Endodermal cell (in vitro differentiated cells): ENCODE measurements at places on chromosomes 12 and 14.

- H3K27me3 ChIP-seq = no peaks in the 10 kb centered on the region
- no peaks in the 10 kb centered on the region for H3K36me3 ChIP-seq
- no peak overlapping the region for H3K27ac ChIP-seq
- no peak overlapping the region for H3K4me3 ChIP-seq
- peaks cover 3% of the 10 kb centered on the region for H3K4me1 ChIP-seq
Observed at GRCh38 chr12:130589540-130590317, 126.4 kb downstream of the RIMBP2 start.

- no peaks in the 10 kb centered on the region for H3K4me1 ChIP-seq
- no peaks in the 10 kb centered on the region for H3K27me3 ChIP-seq
- no peak for DNase-seq
- H3K4me3 ChIP-seq = no peak overlapping the region
Observed at GRCh38 chr14:79179985-79180384, 1009.8 kb downstream of the NRXN3 start.

DNA sequence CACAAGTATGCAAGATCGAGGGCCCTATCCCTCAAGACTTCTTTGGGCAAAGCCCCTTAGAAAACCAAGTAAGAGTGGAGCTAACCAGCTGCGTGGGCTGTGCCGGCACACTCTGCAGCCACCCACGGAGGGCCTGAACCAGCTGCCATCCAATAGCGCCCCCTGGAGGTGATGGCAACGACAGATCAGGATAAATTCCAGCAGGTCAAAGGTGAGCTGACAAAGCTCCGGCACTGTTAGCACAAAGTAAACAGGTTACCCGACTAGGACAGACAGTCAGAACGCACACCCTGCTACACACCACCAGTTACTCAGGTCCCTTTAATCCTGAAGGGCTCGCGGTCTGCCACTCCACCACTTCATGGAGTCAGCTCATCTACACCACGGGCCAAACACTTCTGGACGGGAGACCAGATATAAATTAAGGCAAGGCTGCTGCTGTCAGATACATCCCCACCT, 4.9 kb downstream of the ZBTB39 start:
- no peaks in the 10 kb centered on the region for H3K27me3 ChIP-seq
- H3K36me3 ChIP-seq = peaks cover 51% of the 10 kb centered on the region
- DNase-seq = peak; percentile 97
- peaks cover 6% of the 10 kb centered on the region for H3K4me1 ChIP-seq

- H3K27me3 ChIP-seq = no peaks in the 10 kb centered on the region
- H3K4me1 ChIP-seq = no peaks in the 10 kb centered on the region
- peaks cover 54% of the 10 kb centered on the region for H3K36me3 ChIP-seq
- no peak within 1 kb of the TSS for H3K27ac ChIP-seq
- peak within 1 kb of the TSS; percentile 44 for H3K4me3 ChIP-seq
Observed at GRCh38 chr14:24307575-24308341, at the start of gene CIDEB. CIDEB (minus strand) TSS chr14:24307977; CDS start chr14:24307858, 119 bp downstream.

DNA sequence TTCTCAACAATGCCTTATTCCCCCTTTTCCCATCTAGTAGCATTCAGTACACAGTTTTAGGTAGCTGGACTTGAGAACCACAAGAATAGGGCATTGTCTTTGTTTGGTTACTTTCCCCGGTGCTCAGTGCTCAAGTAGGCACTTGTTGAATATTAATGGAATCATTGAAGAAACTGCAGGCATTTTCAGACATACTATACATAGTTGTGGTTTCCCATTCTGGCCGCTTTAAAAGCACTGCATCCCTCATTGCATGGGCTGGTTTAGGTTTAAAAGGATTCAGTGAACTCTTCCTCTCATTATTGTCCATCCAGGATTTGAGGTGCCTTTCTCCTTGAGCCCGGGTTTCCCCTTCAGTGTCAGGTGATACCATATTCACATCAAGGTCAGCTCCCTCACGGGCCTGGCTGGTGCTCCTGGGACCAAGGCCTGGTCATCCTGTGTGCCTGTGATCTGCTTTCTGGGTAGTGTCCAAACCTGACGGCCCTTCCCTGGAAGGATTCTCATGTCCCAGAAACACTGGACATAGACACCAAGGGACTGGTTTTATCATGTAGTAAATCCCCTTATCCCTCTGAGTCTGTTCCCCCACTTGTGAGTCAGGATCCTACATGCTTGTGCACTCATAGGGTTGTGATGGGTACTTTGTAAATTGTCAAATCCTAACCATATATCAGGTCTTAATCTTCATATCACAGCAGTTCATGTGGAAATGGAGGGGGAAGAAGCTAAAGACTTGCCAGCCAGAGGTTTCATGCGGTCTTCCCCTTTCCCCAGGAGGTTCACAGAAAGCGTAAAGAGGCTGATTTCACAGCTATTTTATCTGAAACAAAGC, 7.4 kb downstream of the TCP11L2 start:
- no peak overlapping the region for H3K4me3 ChIP-seq
- H3K4me1 ChIP-seq = no peaks in the 10 kb centered on the region
- peak overlapping the region; percentile 6 for H3K27ac ChIP-seq
- H3K27me3 ChIP-seq = no peaks in the 10 kb centered on the region

DNA sequence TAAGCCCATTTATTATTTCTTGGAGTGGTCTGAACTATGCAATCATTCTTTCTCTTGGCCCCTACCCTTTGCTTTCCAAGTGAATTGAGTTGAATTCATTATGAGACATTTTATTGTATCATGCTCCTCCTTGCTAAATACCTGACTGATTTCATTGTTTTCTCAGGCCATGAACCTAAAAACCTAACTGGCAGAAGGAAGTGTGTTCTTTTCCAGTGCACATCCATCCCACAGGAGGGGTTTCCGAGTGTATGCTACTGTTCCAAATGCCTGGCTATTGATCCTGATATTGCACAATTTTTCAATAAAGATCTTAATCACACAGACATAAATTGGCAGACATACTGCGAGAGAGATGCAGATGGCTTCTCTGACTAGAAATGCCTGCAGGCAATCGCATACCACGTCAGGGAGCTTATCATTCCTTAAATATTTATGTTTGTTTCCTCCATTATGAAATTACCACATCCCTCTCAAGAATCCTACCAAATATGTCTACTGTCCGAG, 162.2 kb upstream of the EGLN3 start:
- no peak for DNase-seq
- no peaks in the 10 kb centered on the region for H3K4me1 ChIP-seq
- no peaks in the 10 kb centered on the region for H3K27me3 ChIP-seq
- no peak overlapping the region for H3K4me3 ChIP-seq

DNA sequence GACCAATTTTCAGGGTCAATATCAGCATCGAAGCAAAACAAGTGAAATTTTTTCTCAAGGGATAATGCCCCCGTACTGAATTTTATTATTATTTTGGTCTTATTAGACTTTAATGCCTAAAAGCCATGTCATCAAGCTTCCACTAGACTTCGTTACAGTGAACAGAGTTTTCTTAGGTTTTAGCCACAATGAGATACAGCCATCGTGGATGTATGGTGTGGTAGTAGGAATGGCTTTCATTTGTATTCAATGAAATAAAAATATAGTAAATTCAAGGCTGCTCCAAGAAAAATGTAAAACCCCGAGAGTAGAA, 11.7 kb downstream of the TAOK3 start:
- no peaks in the 10 kb centered on the region for H3K36me3 ChIP-seq
- no peak overlapping the region for H3K27ac ChIP-seq
- DNase-seq = no peak
- no peaks in the 10 kb centered on the region for H3K4me1 ChIP-seq
- H3K4me3 ChIP-seq = no peak overlapping the region

GRCh38 chr12:49458816-49459215, 80.0 kb upstream of the KCNH3 start:
- H3K4me3 ChIP-seq = no peak overlapping the region
- no peaks in the 10 kb centered on the region for H3K27me3 ChIP-seq
- DNase-seq = no peak
- H3K36me3 ChIP-seq = peaks cover 9% of the 10 kb centered on the region
- no peaks in the 10 kb centered on the region for H3K4me1 ChIP-seq
- H3K27ac ChIP-seq = no peak overlapping the region

DNA sequence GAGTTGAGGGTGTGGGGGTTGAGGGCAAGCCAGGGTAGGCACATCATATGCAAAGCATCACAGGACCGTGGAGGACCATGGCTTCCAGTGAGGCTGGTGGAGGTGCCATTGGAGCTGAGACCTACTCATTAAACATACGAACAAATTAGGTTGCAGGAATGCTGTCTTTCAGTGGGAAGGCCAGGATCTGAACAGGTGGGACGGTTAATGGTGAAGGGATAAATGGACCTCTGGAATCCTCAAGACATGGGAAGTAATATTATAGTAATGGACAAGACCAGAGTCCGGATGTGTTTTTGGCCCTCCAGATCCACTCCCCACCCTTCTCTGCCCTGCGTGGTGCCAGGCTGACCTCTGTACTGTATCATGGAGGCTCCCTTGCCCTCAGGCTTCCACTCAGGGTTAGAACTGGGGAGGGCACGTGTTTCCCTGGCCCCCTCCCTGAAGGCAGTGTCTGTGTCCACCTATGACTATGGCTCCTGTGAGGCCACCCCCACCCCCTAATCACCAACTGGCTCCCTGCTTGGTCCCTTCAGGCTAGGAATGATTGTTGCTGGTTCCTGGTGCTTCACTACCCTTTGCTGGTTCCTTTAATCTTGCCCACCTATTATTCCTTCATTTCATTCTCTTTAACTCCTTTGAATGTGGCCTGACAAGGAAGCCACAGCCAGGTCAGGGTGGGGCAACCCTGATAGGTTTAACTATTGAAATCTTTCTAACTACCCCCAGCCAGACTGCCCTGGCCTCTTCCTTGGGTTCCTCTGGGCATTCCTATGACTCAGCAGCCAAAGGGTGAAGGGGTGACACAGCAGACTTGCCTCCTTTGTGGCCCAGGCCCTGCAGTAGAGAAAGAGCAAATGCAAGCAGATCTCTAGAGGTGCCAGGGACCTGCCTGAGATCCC, 10.7 kb downstream of the DHRS2 start:
- no peak overlapping the region for H3K27ac ChIP-seq
- no peak overlapping the region for H3K4me3 ChIP-seq
- no peaks in the 10 kb centered on the region for H3K27me3 ChIP-seq
- H3K4me1 ChIP-seq = no peaks in the 10 kb centered on the region
- DNase-seq = no peak
- no peaks in the 10 kb centered on the region for H3K36me3 ChIP-seq

DNA sequence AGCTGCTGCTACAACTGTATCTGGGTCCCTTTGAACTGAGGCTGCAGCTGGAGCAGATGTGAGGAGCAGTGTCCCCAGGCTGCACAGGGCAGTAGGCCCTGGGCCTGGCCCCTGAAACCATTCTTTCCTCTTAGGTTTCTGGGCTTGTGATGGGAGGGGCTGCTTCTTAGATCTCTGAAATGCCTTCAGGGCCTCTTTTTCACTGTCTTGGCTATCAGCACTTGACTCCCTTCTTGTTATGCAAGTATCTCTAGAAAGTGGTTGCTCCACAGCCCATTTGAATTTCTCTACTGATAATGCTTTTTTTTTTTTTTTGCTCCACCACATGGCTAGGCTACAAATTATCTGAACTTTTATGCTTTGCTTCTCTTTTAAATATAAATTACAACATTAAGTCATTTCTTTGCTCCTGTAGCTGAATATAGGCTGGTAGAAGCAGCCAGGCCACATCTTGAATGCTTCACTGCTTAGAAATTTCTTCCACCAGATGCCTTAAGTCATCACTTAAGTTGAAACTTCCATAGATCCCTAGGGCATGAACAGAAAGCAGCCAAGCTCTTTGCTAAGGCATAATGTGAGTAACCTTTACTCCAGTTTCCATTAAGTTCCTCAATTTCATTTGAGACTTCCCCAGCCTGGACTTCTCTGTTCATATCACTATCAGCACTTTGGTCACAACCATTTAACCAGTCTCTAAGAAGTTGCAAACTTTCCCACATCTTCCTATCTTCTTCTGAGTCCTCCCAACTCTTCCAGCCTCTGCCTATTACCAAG, 41.1 kb downstream of the ACSM4 start:
- no peak overlapping the region for H3K4me3 ChIP-seq
- no peak for DNase-seq
- H3K36me3 ChIP-seq = no peaks in the 10 kb centered on the region
- H3K4me1 ChIP-seq = no peaks in the 10 kb centered on the region

- H3K27me3 ChIP-seq = no peaks in the 10 kb centered on the region
- H3K4me3 ChIP-seq = no peak overlapping the region
- no peak for DNase-seq
- no peaks in the 10 kb centered on the region for H3K4me1 ChIP-seq
- H3K27ac ChIP-seq = no peak overlapping the region
- H3K36me3 ChIP-seq = no peaks in the 10 kb centered on the region
Observed at GRCh38 chr12:26399381-26399780, 204.0 kb downstream of the SSPN start.

DNA sequence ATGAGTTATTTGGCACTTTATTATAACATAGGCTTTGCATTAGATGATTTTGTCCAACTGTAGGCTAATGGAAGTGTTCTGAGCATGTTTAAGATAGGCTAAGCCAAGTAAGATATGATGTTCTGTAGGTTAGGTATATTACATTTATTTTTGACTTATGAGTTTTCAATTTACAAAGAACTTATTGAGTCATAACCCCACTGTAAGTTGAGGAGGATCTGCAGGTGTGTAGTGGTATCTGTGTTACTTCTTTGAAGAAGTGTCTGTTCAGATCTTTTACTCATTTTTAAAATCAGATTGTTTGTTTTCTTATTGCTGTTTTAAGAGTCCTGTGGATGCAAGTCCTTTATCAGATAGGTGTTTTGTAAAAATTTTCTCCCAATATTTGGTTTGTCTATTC, 329.2 kb downstream of the RAD51B start:
- H3K27ac ChIP-seq = no peak overlapping the region
- H3K4me1 ChIP-seq = no peaks in the 10 kb centered on the region
- no peak for DNase-seq
- H3K36me3 ChIP-seq = no peaks in the 10 kb centered on the region
- H3K27me3 ChIP-seq = no peaks in the 10 kb centered on the region
- H3K4me3 ChIP-seq = no peak overlapping the region

DNA sequence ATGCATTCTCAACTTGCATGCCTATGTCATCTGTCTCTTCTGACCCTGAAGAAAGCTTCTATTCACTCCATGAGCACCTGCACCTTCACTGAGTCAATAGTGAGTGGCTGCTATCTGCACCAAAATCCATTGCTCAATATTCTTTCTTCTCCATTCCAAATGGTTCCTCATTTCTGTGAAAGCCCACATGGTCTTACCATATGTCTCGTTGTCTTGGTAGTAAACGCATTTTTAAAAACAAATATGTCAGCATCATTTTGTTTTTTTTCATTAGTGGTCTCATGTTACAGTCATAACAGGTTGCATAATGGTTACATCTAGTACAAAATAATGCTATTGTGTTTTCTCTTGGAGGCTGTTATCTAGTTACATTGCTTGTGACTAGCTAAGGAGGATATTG, 106.9 kb upstream of the CPM start:
- no peaks in the 10 kb centered on the region for H3K27me3 ChIP-seq
- no peak for DNase-seq
- no peak overlapping the region for H3K4me3 ChIP-seq
- H3K4me1 ChIP-seq = no peaks in the 10 kb centered on the region

DNA sequence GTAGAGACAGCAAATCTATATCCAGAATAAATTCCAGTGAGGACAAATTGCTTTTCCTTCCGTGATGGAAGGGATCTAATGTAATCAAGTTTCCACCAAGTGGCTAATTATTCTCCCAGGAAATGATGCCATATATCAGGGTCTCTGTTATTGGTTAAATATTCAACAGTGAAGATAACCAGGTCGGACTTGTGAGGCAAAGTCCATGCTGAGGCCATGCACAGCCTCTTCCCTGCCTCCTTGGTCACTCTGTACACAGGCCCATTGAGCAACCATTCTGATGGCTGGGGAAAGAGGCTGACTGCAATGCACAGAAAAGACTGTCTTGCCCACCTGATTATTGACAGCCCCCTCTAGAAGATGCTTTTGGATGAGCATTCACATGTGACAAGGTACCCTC, 90.1 kb downstream of the TNFAIP2 start:
- H3K27me3 ChIP-seq = peaks cover 13% of the 10 kb centered on the region
- DNase-seq = no peak
- H3K36me3 ChIP-seq = no peaks in the 10 kb centered on the region
- no peaks in the 10 kb centered on the region for H3K4me1 ChIP-seq

- no peak overlapping the region for H3K27ac ChIP-seq
- H3K27me3 ChIP-seq = no peaks in the 10 kb centered on the region
- H3K4me3 ChIP-seq = no peak overlapping the region
Observed at GRCh38 chr12:101013993-101014392, 196.0 kb downstream of the SLC5A8 start.
